ENCODE measurements at places on chromosomes 6 and 20.

DNA sequence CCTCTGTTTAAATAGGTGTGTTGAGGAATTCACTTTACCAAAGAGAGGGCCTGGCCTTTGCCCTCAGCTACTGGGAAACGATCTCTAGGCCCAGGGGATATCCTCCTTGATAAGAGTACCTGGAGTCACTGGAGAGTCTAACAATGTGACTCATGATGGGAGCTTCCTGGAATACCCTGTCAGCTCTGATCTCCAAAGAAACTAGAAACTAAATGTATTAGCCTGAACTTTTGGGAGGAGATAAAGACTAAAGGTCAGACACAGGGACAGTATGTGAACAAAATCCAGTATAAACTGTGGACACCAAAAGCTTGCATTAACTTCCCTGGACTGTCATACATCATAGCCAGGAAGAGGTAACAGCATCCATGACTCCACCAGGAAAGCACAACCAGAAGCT lies 148.5 kb downstream of the RNGTT start:
- peak; percentile 22 for DNase-seq

GRCh38 chr20:15447549-15447948 lies 1110.1 kb upstream of the FLRT3 start:
- DNase-seq = no peak

DNA sequence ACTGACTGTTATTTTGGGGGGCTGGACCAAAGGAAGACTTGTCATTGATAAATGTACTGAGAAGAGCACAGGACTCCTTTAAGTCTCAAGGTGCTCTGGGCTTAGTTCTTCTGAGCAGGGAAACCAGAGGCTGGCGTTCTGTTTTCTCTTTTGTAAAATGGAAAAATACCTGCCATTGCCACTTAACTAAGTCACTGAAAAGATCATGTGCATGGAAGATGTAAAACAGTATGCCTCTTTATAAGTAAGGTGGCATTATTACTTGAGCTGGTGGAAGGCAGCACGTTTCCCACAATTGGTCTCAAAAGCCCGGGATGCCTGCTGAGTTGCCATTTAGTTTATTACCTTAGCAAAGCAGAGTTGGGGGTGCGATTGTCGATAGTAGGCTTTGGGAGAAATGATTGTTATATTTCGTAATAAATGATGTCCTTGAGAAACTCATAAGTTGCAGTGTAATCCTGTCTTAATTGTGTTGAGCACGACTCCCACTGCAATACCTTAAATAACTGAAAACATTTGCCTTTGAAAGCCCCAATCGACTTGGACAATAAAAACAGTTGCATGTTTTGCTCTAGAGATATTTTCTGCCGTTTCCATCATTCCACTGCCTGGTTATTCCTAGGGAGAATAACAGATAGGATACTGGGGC lies 3.6 kb downstream of the JARID2 start:
- no peak for DNase-seq

- no peak for DNase-seq
Measured at GRCh38 chr6:128415387-128415786, 105.0 kb downstream of the PTPRK start.

GRCh38 chr6:83108378-83108777 lies 40.9 kb downstream of the DOP1A start:
- DNase-seq = no peak

GRCh38 chr6:35686873-35687555 lies 1.7 kb downstream of the FKBP5 start:
- DNase-seq = no peak

- DNase-seq = no peak
Measured at GRCh38 chr20:50391444-50392137, 118.6 kb upstream of the PTPN1 start.

DNA sequence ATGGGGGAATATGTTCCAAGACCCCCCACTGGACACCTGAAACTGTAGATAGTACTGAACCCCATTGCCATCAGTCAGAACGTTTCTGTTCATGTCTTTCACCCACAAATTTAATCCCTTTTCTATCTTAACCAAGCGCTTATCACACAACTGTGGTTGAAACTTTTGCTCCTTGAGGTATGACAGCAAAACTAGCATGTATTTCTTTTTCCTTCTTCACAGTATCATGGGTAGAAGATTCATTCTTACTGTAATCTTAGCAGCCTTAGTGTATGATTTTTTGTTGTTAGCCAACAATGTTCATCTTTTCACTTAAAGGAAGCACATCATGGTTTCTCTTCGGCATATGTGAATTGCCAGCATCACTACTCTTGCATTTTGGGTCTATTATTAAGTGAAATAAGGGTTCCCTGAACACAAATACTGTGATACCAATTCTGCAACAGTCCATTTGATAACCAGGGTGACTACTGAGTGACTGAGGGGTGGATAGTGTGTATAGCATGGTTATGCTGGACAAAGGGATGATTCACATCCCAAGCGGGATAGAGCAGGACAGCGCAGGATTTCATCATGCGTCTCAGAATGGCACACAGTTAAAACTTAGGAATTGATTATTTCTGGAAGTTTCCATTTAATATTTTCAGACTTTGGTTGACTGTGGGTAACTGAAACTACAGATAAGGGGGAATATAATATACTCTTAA lies 41.8 kb downstream of the KCNS1 start:
- no peak for DNase-seq

- no peak for DNase-seq
Measured at GRCh38 chr6:52103623-52104022, 16.2 kb upstream of the PKHD1 start.

- DNase-seq = no peak
Measured at GRCh38 chr6:123716506-123716905, 79.8 kb upstream of the TRDN start.

DNA sequence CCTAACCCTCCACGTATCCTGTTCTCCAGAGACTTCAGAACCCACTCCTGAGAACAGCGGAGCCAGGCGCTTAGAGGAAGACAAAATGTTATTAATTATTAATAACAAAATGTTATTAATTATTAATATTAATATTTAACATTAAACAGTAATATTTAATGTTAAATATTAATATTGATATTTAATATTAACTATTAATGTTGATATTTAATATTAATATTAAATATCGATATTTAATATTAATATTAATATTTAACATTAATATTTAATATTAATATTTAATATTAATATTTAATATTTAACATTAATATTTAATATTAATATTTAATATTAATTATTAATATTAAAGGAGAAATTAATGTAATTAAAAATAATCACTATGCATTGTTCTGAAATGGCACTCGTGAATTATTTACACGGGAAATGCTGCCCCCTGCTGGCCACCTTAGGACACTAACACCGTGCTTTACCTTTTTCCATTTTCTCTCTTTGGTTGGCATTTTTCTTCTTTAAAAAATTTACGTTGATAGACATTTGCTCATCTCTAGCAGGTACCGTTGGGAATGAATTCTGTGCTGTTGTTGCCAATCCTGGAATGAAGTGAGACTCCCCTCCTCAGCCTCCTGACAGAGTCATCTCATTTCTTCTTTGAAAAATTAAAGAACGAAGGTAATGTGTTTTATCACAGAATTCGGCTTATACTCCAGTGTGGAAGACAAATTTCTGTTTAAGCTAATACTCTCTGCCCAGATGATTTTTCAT lies 7.5 kb upstream of the GGTLC1 start:
- DNase-seq = peak; percentile 32

- DNase-seq = no peak
Measured at GRCh38 chr6:81787313-81788068, 35.0 kb upstream of the TENT5A start.

GRCh38 chr6:113875470-113875869 lies 18.3 kb downstream of the MARCKS start:
- no peak for DNase-seq

GRCh38 chr20:57840504-57841296 lies 130.9 kb upstream of the PMEPA1 start:
- DNase-seq = no peak

DNA sequence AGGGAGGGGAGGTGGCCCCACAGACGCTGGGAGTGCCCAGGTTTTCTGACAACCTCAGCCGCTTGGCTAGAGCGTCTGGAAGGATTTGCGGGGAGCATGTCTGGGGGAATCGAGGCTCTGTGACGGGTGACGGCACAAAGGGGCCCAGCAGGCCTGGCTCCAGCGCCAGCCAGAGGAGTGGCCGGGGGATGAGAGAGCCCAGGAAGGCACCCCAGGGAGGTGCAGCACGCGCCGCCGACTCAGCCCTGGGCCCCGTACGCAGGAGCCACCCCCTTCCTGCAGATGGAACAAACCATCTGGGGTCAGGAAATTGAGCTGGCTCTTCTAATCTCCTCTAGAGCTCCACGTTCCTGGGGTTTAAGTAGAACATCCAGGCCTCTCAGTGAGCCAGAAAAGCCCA lies 5.9 kb upstream of the SLCO4A1 start:
- DNase-seq = no peak

DNA sequence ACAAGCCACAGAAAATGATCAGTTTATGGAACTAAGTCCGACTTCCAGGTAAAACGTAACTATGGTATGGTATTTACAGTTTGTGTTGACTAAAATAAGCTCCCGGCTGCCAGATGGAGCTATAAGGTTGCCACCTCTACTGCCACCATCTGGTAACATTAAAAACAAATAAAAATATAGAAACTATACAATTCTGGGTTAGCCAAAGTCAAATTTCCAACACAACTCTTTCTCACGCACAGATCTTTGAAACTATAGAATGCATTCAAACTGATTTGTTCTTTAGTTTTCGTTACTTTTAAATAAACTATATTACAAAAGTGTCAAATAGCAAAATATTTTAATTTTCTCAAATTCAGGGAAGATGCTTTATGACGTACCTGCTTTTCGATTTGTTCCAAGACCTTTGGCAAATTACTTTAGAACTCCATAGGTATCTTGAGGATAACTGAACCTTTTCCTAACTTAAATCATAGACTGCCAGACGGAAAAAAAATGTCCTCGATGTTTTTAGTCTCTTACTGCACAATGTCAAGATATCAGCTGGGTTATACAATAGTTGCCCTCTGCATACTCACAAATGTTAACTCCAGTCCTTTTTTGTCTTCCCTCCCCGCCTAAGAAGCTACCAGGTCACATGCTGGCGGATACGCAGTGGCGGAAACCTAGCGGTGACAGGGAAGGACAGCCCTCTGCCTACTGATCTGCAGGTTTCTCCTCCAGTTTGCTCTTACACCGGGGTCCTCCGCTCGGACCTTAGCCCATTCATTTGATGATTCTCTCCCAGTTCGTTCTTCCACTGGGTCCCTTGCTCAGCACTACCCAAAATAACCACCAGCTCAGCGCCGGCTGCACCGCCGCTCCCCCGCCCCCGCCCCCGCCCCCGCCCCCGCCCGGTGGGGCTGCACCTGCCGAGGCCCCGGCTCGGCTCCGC lies 888 bp downstream of the SLC17A5 start:
- DNase-seq = peak; percentile 83

DNA sequence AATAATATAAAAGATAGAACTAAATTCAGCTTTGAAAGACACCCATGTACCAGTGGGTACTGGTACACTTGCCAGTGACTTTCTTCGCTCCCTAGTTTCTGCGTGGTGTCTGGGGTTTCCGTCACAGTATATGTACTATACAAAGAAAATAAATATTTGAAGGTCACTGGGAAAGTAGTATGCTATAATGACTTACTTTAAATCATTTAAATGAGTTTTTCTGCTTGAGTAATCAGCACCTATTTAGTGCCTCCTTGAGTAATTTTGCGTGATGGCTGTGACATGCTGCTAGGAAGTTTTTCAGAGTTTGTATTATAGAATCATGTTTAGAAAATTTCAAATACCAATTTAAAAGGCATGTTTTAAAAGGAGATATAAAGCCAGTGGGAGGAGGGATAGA lies 3.2 kb upstream of the CTCFL start:
- DNase-seq = no peak

DNA sequence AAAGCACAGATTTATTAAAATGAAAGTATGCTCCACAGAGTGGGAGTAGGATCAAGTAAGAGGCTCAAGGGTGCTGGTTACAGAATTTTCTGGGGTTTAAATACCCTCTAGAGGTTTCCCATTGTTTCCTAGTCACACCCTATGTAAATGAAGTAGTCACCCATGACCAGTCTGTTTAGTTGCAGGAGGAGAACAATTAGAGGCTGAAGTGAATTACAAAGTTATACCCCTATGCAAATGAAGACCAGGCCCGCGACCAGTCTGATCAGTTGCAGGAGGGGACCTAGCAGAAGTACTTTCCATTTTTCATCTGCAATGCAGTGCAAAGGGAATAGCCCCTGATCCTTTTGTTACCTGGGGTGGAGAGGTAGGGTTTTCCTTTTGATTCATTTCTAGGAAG lies 11.8 kb upstream of the FILIP1 start:
- DNase-seq = no peak

GRCh38 chr6:170068496-170068895 lies 222.4 kb downstream of the DLL1 start:
- no peak for DNase-seq

- no peak for DNase-seq
Measured at GRCh38 chr6:158149641-158150040, 18.4 kb downstream of the SERAC1 start.
